AG10803 (cell line): ENCODE measurements at places on chromosomes 12 and 14.

DNA sequence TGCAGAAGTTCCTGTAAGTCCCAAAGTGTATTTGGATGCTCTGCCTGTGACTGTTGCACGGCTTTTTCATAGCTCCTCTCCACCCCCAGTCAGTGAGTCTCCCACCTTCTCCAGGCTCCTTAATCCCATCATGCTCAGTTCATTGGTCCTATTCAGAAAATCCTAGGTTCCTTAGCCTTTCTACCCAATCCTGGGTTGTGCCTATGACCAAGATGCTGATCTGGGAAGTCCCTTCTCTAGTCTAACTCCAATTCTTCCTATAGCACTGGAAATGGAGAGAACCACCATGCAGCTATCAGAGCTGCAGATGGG, 7.7 kb downstream of the CISTR start:
- no peak for DNase-seq

- no peak for DNase-seq
Observed at GRCh38 chr14:98160901-98161300, 1111.1 kb downstream of the BCL11B start.

- peak; percentile 75 for DNase-seq
Observed at GRCh38 chr12:93825931-93826555, 148.9 kb downstream of the CRADD start.

DNA sequence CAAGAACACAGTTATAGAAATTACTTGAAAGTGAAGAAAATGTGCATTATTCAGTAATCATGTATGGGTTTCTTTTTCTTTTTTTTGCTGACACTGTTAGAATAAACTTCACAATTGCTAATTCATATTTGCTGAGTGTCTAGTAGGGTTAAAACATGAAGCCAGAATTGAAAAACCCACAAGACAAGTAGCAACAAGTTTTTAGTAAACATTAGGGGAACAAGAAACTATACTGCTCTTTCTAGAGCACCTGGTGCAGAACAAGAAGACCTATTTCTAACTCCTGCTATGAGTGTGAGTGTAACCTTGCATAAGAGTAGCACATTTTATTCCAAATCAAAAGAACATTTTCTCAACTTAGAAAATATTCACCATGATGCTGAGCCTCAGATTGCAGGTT, 83.2 kb downstream of the ITPR2 start:
- no peak for DNase-seq

DNA sequence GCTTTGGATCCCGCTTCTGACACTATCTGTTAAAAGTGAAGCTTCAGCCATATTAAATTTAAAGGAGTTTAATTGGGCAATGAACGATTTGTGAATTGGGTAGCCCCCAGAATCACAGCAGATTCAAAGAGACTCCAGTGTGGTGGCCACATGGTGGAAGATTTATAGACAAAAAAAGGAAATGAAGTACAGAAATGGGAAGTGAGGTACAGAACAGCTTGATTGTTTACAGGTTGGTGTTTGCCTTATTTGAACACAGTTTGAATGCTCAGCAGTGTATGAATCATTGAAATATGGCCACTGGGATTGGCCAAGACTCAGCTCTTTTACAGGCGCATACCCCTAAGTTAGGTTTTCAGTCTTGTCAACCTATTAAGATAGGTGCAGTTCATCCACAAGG, 21.9 kb downstream of the CCDC91 start:
- no peak for DNase-seq

GRCh38 chr14:89489761-89490437, 72.9 kb upstream of the FOXN3 start:
- peak; percentile 35 for DNase-seq

- DNase-seq = no peak
Observed at GRCh38 chr12:2355198-2355597, 302.4 kb downstream of the CACNA1C start.

GRCh38 chr14:52067873-52068614, 815 bp downstream of the NID2 start:
- DNase-seq = no peak

- DNase-seq = peak; percentile 75
Observed at GRCh38 chr14:61653507-61653906, 41.8 kb upstream of the HIF1A start.

- no peak for DNase-seq
Observed at GRCh38 chr12:120413901-120414695, 23.8 kb upstream of the COX6A1 start.

DNA sequence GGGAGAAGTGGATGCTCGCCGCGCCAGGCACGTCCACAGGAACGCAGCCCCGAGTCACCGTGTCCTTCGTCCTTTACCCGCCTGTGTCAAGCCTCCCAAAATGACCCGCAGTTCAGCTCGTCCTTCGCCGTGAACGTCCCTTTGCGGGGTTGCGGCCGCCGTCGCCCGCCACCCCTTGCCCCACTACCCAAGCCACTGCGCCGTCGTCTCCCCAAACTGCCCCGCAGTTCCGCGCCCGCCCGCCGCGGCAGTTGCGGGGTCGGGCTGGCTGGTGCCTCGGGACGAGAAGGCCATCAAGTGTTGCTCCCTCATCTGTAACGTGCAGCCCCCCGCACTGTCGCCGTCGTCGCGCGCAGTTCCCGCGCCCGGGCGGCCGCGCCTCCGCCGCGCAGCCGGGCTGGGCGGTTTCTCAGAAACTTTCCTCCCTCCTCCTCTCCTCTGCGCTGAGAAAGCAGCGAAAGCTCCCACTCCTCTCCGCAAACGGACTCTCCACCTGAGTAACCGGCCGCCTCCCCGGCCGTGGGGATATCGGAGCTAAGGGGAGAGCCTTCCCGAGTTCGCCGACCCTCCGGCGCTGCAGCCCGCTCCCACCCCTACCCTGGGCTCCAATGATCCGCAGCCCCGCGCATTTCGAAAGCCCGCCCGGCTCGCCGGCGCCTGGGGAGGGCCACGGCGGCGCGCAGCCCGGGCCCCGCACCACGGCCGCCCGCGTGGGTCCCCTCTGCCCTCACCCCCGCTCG, 6.7 kb downstream of the CDKN1B start:
- peak; percentile 26 for DNase-seq

DNA sequence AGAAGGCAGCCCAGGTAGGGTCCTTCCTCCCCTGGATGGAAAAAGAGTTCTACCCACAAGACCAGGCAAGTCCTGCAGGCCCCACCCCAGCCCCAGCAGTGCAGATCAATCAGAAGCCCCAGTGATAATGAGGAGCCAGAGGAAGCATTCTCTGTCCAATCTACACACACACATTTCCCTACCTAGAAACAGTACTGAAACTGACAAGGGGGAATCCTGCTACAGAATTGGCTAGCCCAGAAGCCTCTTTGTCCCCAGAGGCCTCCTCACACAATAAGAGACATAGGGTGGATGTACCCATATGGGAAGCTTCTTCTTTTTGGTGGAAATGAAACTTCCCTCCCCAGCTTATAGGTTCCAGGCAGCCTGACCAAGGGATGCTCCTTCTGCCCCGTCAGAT, 9.9 kb downstream of the FSCB start:
- no peak for DNase-seq

GRCh38 chr12:68011882-68012207, 22.6 kb downstream of the IFNG-AS1 start:
- peak; percentile 72 for DNase-seq

DNA sequence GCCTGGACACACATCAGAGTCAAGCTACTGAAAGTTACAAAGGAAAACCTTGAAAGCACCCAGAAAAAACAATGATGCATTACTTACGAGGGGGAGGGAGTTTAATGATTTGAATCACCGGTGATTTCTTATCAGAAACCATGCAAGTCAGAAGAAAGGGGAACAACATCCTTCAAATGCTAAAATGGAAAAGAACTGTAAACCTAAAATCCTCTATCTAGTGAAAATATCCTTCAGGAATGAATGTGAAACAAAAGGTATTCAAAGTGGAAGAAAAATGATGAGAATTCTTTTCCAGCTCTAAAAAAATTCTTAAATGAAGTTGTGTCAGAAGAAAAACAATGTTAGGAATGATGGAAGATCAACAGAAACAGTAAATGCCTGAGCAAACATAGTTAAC, 16.8 kb downstream of the SCAF11 start:
- DNase-seq = peak; percentile 54

- DNase-seq = peak; percentile 97
Observed at GRCh38 chr12:52280319-52280795, 5.9 kb downstream of the KRT86 start.

DNA sequence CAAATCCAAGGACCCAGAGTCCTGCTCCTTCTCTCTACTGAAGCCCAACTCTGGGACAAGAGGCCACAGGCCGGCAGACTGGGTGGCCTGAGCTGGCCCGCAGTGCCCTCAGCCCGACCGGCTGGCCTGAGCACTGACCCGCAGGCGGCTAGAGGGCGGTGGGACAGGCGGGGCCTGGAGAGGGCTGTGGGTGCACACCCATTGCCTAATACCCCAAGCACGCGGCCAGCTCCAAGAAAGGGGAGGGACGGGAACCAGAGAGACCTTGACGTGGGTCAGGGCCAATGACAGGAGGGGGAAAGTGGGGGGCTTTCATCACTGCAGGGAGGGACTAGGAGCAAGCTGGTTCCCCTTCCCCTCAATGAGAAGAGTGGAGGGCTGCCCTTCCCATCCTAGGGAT, 2.0 kb upstream of the WNT10B start:
- DNase-seq = no peak

DNA sequence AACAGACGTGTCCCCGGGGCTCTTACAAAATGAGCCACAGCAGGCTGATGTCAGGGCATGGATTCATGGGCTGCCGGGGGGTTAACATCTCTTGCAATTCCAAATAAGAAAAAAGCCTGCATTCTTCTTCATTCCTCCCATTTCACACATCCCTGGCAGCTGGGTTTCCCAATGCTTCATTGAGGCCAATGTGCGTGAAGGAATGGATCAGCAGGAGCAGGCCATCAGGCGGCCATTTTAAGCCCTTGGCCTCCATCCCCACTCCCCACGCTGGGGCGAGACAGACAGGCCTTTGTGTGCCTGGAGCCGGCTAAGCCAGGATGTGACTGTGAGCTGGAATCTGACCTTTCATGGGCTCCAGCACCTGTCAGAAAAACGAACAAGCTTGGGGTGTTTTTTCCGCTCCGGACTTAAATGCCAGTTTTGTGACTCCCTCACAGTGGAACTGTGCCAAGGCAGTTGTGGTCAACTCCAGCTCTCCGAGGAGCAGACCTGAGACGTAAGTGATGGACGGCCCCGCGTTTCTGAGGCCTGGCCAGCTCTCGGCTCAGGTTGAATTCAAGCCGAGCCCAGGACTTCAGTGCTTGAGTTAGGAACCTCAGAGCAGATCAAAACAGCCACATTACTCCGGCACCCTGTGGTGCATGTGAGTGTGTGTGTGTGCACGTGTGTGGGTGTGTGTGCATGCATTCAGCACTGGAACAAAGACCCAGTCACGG, 133.1 kb downstream of the TMEM30B start:
- peak; percentile 49 for DNase-seq

DNA sequence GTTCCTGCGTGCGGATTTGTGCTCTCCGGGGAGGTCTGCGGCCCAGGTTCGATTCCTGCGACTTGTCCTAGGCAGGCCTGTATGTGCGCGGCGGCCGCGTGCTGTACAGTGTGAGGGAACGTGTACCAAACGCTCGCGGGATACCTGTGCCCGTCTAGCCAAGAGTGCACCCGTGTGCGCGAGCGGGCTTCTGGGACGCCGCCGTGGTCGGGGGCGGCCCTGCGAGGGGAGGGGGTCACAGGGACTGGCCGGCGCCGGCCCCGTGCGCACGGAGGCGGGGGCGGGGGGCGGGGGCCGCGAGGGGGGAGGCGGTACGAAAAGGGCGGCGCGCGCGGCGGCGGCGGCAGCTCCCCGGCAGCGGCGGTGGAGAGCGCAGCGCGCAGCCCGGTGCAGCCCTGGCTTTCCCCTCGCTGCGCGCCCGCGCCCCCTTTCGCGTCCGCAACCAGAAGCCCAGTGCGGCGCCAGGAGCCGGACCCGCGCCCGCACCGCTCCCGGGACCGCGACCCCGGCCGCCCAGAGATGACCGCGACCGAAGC, at the start of gene DLK1:
TSS of gene DLK1 (plus strand) at position 343 of the 536 bp plus-strand sequence. CDS start at position 520, 177 bp downstream.
- DNase-seq = no peak

- no peak for DNase-seq
Observed at GRCh38 chr12:79143803-79144202, 279.2 kb downstream of the SYT1 start.

- no peak for DNase-seq
Observed at GRCh38 chr12:124025661-124026060, 52.6 kb downstream of the ZNF664 start.

DNA sequence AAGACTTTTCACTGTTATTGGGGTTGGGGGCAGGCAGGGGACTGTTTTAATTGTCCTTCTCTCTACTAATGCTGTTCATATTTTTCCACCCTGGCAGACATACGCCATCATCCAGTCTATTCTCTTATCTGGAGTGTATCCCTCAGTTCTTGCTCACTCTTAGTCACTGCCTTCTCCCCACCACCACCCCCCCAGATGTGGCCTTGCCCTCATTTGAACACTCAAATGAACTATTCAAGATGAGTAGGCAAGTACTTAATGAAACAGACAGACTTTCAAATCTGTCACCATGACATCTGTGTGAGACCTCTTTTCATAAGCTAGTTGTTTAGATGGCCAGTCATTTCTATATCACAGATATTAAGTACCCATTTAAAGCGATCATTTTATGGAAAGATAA, 10.1 kb downstream of the NUDT4 start:
- DNase-seq = peak; percentile 41

DNA sequence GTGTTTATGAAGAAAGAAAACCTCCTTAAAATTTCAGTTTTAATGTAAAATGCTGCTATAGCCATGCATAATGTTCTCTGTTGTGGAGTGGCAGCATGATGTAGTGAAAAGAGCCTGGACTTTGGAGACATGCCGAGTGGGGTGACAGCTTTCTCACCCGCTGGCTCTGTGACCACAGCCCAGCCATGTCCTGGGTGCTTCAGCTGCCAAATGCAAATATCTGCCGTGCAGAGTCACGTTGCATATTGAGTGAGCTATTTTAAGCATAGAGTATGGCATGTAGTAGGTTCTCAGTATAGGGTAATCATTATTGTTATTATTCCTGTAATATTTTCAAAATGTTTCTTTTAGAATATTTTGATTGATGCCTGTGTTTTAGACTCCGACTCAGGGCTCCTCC, 15.5 kb upstream of the TCTN2 start:
- no peak for DNase-seq

- no peak for DNase-seq
Observed at GRCh38 chr14:99148861-99149610, 123.0 kb downstream of the BCL11B start.

DNA sequence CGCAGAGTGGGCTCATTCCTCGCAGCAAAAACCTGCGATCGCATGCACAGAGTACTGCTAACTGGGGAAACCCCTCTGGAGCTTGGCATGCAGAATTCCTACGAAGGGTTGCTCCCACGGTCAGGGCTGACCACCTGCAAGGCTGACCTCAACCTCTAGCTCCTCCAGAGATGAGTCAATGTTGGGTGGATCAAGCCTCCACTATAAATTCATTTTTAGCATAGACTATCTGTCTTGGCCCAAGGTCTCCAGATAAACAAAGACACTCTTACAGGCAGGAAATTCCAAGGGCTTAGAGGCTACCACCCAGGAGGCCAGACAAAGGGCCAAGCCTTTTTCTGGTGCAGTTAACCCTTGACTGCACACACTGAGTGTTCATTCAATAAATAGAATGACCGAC, 296.5 kb downstream of the TMEM132D start:
- DNase-seq = peak; percentile 6

- no peak for DNase-seq
Observed at GRCh38 chr14:87961246-87961645, 31.7 kb downstream of the GALC start.
